ENCODE measurements at places on chromosomes 16 and 17.

DNA sequence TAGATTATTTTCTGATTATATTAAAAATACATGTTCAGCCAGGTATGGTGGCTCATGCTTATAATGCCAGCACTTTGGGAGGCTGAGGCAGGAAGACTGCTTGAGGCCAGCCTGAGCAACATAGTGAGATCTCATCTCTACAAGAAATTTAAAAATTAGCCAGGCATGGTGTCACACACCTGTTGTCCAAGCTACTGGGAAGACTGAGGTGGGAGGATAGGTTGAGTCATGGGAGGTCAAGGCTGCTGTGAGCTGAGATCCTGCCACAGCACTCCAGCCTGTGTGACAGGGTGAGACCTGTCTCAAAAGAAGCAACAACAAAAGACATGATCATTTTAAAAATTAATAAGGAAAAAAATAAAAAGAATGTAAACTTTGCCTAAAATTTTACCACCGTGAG is 40.7 kb downstream of the PRAC1 start:
- DNase-seq, result no peak

DNA sequence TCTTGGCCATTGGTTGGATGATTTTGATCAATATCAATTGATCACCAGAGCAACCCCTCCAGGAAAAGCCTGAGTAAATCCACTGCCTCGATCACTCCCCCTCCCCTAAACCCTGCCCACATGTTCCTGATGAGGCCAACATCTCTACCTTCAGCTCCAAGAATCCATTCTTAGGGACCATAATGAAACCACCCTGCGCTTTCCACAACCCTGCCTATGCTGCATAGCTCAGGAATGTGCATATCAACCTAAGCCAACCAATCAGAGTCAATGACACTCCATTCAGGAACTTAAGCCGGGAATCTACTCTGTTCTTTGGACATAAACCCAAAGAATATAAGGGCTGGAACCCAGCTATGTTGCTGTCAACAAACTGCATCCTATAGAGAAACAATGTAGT is 86.3 kb downstream of the MYH11 start:
- no peak for DNase-seq

GRCh38 chr16:17460890-17461289 is 9.9 kb downstream of the XYLT1 start:
- no peak for DNase-seq

- DNase-seq, result no peak
These were observed 460.9 kb downstream of the SLC39A11 start for GRCh38 chr17:72631568-72631948.

GRCh38 chr16:87321336-87322107 is 4.3 kb upstream of the C16orf95 start:
- no peak for DNase-seq

- DNase-seq, result peak; percentile 76
These were observed 12.1 kb upstream of the SCN4A start for GRCh38 chr17:63984651-63985386.

GRCh38 chr17:4173781-4174180 is 30.8 kb downstream of the CYB5D2 start:
- no peak for DNase-seq

GRCh38 chr16:13269905-13270528 is 368.6 kb downstream of the SHISA9 start:
- no peak for DNase-seq

DNA sequence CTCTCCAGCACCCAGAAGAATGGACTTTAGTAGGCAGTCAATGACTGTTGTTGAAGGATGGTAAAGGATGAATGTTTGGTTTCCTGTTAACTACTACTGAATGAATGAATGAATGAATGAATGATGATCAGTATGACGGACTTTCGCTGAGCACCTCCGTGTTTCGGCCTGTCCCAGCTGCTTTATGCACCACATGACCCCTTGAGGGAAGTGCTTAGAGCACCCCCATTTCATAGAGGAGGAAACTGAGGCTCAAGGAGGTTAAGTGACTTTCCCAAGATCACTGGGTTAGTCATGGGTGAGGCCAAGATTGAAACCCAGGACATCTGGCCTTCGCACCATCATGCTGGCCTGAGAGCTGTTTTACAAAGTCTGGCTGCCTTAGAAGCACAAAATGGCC is 6.8 kb downstream of the KCNG4 start:
- no peak for DNase-seq

- DNase-seq, result no peak
These were observed 29.1 kb upstream of the IRX6 start for GRCh38 chr16:55294931-55295342.

DNA sequence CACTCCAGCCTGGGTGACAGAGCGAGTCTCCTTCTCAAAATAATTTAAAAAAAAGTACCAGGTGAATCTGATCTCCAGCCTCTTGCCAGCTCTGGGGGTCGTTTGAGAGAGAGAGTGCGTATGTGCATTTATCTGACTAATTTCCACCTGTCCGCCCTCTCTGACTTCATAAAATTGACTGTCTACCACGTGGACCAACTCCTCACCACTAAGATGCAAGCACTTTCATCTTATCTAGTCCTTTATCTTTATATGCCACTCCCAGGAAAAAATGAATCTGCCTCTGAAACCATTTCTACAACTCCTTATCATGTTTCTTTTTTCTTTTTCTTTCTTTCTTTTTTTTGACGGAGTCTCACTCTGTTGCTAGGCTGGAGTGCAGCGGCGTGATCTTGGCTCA is 55.8 kb downstream of the HS3ST3A1 start:
- DNase-seq, result no peak

DNA sequence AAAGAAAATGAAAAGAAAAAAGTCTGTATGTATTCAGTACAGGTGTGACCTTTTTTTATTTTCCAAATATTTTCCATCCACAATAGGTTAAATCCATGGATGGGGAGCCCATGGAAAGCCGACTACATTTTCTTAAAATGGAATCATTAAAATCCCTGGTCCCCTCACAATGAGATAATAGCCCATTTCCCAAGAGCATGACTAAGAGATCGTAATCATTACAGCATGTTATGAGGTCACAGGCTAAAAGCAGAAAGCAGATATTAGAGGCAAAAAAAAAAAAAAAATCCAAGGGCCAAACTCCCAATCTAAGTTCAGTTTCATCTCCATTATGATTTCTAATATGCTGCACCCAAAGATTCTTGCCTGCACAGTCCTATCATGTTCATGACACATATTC is 44.7 kb downstream of the CYTH1 start:
- DNase-seq, result peak; percentile 92

GRCh38 chr17:77966476-77966875 is 8.0 kb downstream of the TNRC6C start:
- DNase-seq, result no peak

DNA sequence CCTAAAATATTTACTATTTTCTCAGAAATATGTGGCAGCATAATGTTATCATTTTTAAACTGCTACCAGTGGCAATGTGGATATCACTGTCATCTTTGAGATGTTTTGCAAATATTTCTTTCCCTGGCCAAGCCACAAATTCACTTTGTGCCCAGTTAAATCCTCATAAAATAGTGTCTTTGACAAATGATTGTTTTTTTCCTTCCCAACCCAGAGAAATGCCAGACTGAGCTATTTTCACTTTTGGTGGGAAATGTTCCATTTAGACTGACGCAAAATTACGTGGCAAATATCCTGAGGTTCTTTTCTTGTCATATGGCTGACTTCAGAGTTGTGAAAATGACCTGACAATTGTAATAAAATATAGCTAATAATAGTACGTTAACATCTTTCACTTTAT is 807.0 kb upstream of the SOX9 start:
- no peak for DNase-seq

- DNase-seq, result no peak
These were observed 2.5 kb upstream of the IGF2BP1 start for GRCh38 chr17:48994549-48995303.

DNA sequence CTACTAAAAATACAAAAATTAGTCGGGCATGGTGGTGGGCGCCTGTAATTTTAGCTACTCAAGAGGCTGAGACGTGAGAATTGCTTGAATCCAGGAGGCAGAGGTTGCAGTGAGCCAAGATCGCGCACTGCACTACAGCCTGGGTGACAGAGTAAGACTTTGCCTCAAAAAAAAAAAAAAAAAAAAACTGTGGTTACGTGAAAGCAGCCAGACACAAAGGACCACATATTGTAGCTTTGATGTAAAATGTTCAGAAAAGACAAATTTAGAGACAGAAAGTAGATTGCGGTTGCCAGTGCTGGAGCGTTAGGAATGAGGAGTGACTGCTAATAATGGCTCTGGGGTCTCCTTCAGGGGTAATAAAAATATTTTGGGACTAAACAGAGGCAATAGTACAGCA is 4.0 kb upstream of the MEAK7 start:
- DNase-seq, result no peak

GRCh38 chr17:5545051-5545987 is 39.0 kb downstream of the NLRP1 start:
- DNase-seq, result no peak

- no peak for DNase-seq
These were observed 2.2 kb upstream of the GSDMA start for GRCh38 chr17:39960524-39961041.

Measured in inflammatory macrophage treated with lipopolysaccharide for 4 hours (primary cell).